ENCODE measurements at places on chromosomes 16 and 17.

DNA sequence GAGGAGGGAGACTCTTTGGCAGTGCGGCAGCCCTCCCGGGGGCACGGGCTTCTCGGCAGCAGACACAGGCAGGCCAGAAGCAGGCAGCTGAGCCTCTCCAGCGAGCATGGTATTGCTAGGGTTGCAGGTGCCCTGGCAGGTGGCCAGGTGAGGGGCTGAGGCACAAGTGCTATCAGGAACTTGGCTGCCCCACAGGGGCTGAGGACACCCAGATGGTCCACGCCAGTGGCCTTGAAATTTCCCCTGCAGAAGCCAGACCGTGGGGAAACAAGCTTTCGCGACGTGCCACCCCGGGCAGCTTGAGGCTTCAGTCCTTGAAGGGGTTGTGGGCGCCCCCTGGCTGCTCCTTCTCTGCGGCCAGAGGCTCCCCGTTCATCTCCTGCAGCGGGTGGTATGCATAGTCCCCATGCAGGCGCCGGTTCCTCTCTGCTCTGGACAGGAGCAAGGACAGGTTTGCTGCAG, 8.5 kb downstream of the NAGPA start:
- no peak for DNase-seq

DNA sequence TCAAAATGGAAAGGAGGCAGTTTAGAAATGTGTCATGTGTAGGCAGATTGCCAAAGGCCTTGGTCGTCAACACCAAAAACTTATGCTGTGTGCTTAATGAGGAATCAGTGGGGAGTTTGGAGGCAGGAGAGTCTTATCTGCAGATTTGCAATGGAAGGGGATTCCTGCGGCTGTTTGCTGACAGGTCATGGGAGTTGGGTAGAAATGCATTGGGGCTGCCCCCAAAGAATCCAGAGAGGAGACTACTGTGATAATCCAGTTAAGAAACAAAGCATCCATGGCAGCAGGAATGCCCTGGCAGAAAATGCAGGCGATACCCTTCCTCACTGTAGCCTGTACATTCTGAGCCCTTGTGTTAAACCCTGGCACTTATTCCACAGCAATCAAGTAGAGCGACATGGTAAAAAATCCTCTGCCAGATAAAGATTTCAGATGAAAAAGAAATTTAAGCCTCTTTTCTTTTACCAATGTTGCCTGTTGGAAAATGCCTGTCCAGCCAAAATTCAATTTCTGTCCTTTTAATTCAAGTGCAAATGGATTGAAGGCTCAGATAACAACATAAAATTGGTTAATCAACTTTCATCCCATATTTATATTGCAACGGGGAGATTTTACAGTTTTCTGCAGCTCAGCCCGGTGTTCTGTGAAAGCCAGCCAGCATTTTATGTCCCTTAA, 491.0 kb upstream of the CDH5 start:
- no peak for DNase-seq

GRCh38 chr17:44004077-44004760, at the start of gene NAGS:
TSS of gene NAGS (plus strand) at chr17:44004622. CDS start at chr17:44004664, 42 bp downstream.
- DNase-seq: no peak

DNA sequence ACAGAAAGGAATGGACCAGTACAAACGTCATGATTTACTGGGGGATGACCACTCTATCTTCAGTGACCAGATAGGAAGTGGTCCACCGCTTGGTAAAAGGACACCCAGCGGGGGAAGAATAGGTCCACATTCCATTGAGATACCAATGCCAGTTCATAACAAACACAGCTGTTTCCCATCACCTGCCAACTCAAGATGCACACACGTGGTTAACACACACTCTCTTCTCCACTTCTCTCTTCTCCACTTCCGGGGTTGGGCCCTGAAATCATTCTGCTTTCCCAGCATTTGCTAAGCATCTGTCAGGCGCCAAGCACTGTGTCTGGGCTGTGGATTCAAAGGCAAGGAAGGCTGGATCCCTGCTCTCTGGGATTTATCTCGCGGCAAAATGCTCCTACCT, 175.5 kb downstream of the SLC39A11 start:
- no peak for DNase-seq

DNA sequence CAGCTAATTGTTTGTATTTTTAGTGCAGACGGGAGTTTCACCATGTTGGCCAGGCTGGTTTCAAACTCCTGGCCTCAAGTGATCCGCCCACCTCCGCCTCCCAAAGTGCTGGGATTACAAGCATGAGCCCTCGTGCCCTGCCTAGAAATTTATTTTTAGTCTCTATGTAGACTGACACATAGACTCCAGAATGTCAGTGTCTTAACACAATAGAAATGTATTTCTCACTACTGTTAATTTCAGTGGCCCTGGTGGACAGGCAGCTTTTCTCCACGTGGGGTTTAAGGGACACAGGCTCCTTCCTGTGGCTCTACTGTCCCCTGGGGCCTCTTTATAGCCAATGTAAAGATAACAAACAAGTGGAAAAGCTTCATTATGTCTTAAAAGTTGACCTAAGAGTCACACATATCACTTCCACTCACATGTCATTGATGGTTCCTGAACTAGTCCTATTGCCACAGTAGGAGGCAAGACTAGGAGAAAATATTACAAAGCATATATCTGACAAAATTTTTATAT, 43.8 kb downstream of the COPRS start:
- no peak for DNase-seq
